ENCODE measurements at places on chromosomes 7 and 10. TPM values are rescaled to one million over a fixed set of nuclear protein-coding genes. Genes with fewer than 3 reads are reported as not detected.

DNA sequence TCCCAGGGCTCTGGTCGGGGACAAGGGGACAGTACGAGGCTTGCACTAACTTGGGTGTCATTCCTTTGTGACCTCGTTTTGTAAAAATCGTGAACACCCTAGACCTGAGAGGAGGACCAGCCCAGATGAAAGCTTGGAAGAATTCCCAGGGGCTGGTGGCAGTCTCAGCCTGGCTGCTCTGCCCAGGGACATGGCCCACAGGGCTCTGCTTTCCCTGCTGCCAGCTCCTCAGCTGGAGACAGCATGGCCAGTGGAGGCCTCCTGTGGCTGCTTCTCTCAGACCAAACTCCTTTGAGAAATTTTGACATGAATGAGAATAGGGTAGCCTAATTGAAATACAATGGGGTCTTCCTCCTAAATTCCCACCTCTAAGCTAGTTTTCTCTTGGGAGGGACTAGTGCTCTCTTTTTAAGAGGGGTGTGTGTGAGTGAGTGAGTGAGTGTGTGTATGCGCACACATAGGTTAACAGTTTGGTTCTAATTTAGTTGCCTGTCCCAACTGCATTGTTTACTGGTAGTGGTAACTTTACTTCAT is 140.3 kb upstream of the EFCAB10 start:
- no peak for DNase-seq
- H3K27ac ChIP-seq: no peak overlapping the region
- peaks cover 23% of the 10 kb centered on the region for H3K4me1 ChIP-seq
- no peaks in the 10 kb centered on the region for H3K27me3 ChIP-seq

DNA sequence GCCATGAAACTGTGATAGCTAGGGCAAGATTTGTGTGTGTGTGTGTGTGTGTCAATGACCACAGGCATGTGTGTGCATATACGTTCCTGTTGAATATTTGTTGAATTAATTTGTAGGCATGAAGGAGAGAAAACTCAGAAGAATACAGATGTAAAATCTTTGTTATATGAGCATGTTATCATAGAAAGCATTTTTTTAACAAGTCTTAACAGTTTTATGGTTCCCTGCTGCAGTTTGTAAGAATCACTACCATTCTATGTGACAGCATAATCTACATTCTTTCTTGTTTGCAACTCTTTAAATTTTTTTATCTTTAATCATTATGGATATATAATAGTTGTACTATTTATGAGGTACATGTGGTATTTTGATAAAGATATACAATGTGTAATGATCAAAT is 130.3 kb downstream of the CD36 start:
- no peak overlapping the region for H3K4me3 ChIP-seq
- H3K27me3 ChIP-seq: no peaks in the 10 kb centered on the region
- no peak for DNase-seq
- H3K27ac ChIP-seq: no peak overlapping the region

- H3K27me3 ChIP-seq: no peaks in the 10 kb centered on the region
- no peak overlapping the region for H3K27ac ChIP-seq
- peaks cover 13% of the 10 kb centered on the region for H3K4me1 ChIP-seq
- H3K36me3 ChIP-seq: peaks cover 74% of the 10 kb centered on the region
- H3K4me3 ChIP-seq: no peak overlapping the region
- no peak for DNase-seq
Observed at GRCh38 chr10:73065441-73065840, 31.2 kb downstream of the P4HA1 start.

DNA sequence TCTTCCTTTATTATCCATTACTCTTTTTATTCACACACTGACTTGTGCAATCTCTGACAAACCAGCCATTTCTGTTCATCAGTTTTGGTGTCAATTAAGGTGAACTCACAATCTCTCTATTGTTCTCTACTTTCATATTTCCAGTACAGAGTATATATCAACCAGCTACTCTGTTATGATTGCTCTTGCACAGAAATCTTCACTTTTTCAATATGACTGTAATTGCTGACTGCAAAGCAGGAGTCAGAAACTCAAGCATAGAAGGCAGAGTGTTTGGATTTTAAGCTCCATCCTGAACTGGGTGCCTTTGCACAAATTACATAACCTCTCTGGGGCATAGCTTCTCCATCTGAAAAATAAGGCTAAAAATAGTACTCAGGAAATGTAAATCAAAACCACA is 1042.0 kb downstream of the GRM8 start:
- H3K4me3 ChIP-seq: no peak overlapping the region
- H3K36me3 ChIP-seq: no peaks in the 10 kb centered on the region
- DNase-seq: no peak
- no peaks in the 10 kb centered on the region for H3K27me3 ChIP-seq

GRCh38 chr10:69179089-69179742 is 818 bp upstream of the SUPV3L1 start:
- H3K4me3 ChIP-seq: peak overlapping the region; percentile 54
- H3K27ac ChIP-seq: peak overlapping the region; percentile 97
- H3K36me3 ChIP-seq: no peaks in the 10 kb centered on the region
- no peaks in the 10 kb centered on the region for H3K27me3 ChIP-seq
- H3K4me1 ChIP-seq: peaks cover 8% of the 10 kb centered on the region
- no peak for DNase-seq

DNA sequence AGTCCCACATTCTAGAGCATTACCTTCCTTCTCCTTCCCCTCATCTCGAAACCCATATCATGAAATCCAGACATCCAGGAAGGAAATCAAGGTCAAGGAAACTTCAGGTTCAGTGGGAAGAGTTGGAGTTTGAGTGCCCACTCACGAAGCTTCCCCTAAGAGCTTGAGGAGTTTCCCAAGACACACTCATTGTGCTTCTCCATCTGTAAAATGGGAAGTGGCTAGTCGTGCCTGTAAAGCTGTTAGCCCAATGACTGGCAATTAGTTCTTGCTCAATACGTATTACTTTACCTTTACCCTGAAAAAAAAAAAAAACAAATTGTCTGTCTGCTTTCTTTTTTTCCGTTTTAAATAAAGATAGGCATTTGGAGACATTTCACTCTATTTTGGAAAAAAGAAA is 42.3 kb downstream of the GPAM start:
- no peak overlapping the region for H3K27ac ChIP-seq
- no peak overlapping the region for H3K4me3 ChIP-seq
- DNase-seq: no peak
- no peaks in the 10 kb centered on the region for H3K27me3 ChIP-seq
- no peaks in the 10 kb centered on the region for H3K4me1 ChIP-seq

The ACTL6B gene
- total RNA-seq: not detected

The SPDYE11 gene
- total RNA-seq: not detected
